Suppressor macrophage (primary cell): ENCODE measurements at places on chromosomes 3 and 15.

DNA sequence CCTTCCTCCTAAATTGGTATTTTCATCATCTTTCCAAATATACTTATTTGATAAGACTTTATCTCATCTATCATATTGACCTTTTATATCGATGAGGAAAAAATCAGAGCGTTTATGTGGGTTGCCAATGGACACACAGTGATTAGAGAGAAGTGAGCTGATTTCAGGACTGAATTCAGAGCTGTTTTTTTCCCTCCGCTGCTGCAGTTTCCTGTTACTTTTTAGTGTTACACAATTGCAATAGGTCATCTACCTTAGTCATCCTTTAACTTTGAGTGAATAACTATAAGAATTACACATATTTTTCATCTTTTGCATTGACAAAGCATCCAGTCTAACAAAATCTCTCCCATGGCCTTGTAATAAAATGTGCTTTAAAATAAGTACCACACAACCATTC, 266.3 kb upstream of the CNTN4 start:
- DNase-seq = no peak

DNA sequence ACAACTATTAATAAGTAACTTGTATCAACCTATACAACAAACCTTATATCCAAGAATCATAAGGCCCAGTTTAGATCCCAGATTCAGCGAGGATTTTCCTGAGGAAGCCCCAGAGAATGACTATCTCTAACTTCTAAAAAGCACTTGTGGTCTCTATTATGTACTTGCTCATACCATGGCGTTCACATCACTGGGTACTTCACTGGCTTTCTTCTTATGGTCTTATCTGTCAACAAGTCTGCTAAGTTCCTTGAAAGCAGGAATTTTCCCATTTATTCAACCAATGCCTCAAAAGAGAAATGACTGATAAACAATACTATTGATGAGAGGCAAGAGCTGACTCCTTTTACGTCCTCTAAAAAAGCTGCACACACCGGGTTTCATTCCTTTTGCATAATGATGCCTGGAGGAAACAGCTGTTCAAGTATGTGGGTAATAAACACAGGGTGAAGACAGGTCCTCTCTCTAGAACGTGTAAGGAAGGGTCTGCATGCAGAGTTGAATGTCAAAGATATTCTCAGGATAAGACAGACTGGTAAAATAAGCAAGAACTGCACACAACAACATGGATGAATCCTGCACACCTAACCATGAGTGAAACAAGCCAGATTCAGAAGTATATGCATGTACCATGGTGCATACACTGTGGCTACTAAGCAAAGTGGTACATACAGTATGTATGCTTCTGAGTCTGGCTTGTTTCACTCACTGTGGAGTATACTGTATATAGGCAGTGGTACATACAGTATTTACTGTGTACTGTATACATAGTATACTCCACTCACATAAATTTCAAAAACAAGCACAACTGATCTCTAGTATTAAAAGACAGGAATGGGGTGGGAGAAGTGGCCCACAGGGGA, 408.7 kb downstream of the SHQ1 start:
- no peak for DNase-seq

DNA sequence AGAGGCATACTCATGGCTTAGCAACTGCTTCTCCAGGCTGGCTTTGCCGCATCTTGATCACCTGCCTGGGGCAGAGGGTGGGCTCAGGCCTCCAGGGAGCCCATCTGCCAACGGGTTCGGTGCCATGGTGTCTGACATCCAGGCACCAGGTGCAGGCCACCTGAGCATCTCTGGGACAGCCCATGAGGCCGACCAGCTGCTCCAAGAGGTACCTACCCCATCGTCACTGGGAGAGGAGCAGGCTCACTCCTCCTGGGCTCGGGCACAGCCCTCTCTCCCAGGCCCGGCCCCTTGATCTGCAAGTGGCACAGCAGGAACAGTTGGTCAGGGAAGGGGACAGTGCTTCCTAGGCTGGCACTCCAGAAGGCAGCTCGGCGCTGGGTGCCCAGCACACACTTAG, 21.9 kb downstream of the TPRA1 start:
- DNase-seq = no peak

GRCh38 chr15:48966595-48967301, 3.0 kb upstream of the SHC4 start:
- DNase-seq = no peak

- no peak for DNase-seq
Observed at GRCh38 chr15:77470235-77470634, 49.5 kb downstream of the HMG20A start.

- DNase-seq = peak; percentile 57
Observed at GRCh38 chr15:99593070-99593469, 27.3 kb downstream of the MEF2A start.

DNA sequence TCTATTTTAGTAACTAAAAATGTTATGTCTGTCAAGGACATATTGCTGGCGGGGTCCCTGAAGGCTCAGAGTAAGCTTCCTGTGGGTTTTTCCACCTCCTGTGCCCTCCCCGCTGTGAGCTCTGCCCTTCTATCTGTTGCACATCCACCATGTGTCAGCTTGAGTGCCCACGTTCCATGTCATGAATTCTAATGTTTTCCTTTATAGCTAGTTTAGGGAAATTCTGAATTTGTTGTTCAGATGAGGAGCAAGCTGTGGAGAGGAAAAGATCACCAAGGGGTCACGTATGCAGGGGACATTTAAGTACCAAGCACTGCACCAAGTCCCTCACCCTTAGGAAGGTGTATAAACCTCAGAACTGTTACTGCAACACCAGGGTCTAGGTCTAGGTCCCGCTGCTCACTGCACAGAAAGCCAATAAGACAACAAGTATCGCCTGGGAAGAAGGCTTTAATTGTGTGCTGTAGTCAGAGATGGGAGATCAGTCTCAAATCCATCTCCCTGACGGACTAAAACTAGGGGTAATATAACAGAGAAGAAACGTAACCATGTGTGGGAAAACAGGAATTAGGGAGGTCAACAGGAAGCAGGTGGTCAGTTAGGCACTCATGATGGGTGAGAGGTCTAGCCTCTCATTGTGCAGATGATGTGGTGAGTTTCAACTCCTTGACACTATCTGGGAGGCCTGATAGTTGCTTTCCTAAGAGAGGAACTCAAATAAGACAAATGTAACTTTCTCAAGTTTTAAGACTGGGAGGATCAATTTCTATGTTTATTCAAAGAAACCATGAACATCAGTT, 9.7 kb downstream of the GP9 start:
- peak; percentile 22 for DNase-seq
